ENCODE measurements at places on chromosomes 16 and 17.

DNA sequence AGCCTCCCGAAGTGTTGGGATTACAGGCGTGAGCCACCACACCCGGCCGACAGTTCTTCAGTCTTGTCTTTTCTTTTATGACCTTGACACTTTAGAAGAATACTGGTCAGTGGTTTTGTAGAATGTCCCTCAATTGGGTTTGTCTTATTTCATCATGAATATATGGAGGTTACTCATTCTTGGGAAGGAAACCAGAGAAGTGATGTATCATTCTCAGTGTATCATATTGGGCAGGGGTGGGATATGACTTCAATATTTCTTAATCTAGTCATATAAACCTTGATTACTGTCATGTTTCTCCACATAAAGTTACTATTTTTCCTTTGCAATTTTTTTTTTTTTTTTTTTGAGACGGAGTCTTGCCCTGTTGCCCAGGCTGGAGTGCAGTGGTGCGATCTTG lies 36.9 kb downstream of the SNTB2 start:
- no peak for DNase-seq

DNA sequence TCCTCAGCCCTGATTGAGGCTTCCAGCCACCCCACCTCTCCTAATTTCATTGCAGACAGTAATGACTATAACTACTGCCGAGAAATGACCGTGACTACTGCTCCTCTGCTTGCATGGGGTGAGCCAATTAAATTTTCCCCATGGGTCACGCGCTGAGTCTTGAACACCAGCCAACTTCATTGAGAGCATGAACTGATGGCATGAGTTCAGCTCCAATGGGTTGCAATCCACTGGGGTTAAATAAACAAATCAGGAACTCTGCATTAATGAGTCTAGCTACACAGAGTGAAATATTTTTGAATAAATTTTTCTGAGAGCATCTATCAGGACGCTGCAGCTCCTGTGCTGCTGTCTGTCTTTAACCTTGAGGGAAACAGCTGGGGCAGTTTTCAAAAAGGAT lies 61.6 kb upstream of the CLEC3A start:
- DNase-seq, result no peak

GRCh38 chr17:35011671-35012216 lies 31.4 kb downstream of the LIG3 start:
- DNase-seq, result no peak

- DNase-seq, result peak; percentile 62
These were observed 28.2 kb upstream of the ADGRG1 start for GRCh38 chr16:57600048-57600835.

- peak; percentile 85 for DNase-seq
These were observed at the start of gene RAD51C for GRCh38 chr17:58692239-58693055. TSS of gene RAD51C (plus strand) at chr17:58692602. CDS start at chr17:58692644, 42 bp downstream.

DNA sequence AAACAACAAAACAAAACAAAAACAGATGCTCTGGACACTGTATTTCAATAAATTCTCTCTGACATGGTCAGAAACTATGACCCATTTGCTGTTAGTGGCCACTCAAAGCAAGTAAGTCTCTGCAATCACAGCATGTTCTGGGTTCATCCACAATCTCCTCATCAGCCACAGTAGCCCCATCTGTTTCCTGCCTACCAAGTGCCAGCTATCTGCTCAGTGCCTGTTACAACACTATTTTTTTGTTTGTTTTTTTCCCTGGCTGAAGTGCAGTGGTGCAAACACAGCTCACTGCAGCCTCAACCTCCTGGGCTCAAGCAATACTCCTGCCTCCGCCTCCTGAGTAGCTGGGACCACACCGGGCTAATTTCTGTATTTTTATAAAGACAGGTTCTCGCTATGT lies 137.9 kb downstream of the SOX9 start:
- DNase-seq, result no peak

GRCh38 chr17:7508145-7508544 lies 24.0 kb downstream of the POLR2A start:
- DNase-seq, result no peak

- no peak for DNase-seq
These were observed 3.0 kb downstream of the NUBP2 start for GRCh38 chr16:1785846-1786170.

DNA sequence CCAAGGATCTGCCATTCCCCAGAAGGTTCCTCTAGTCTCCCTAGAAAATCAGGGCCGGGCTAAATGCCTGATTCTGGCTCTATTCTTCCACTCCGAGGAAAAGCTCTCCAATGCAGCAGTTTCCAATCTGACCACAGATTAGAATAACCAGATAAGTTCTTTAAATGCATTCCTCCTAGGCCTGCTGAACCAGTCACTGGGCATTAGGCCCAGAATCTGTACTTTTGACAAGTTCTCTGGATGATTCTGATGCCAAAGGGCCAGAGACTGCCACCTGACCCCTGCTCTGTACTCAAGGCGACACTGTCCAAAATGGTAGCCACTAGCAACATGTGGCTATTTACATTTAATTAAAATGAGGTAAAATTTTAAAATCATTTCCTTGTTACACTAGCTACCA lies 22.3 kb downstream of the MAP3K14 start:
- peak; percentile 55 for DNase-seq

- peak; percentile 33 for DNase-seq
These were observed 5.6 kb upstream of the CIITA start for GRCh38 chr16:10871157-10871991.

- no peak for DNase-seq
These were observed 36.5 kb upstream of the SIAH1 start for GRCh38 chr16:48421741-48422140.

DNA sequence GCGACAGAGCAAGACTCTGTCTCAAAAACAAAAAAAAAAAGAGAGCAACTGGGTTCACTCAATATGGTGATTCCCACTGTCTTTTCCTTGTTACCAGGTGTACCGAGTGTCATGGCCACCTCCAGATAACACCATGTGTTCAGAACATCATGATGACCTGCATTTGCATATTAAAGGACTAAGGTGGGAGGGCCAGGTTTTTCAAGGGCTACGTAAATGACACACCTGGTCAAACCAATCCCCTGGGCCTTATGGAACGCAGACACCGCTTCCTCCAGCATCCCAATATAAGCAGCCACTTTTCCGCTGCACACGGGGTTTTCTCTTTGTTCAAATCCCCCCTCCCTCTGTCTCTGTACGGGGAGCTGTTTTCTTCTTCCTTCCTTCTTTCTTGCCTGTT lies 29.3 kb downstream of the WSCD1 start:
- no peak for DNase-seq

DNA sequence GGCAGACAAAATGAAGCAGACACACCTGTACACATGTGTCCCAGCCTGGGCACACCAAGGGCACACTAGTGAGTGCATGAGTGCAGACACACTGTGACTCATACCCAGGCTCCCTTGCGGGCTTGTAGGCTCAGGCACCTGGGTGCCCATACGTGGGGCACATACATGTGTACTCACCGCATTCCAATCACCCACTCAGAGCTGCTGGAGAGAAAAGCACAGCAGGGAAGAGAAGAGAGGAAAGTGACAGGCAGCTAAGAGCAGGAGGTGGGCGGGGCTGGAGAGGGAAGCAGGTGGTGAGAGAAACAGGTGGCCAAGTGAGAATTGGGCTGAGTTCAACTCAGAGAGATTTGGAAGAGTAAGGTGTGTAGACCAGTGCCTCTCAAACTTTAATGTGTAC lies 54.0 kb downstream of the TMEM132E start:
- no peak for DNase-seq

DNA sequence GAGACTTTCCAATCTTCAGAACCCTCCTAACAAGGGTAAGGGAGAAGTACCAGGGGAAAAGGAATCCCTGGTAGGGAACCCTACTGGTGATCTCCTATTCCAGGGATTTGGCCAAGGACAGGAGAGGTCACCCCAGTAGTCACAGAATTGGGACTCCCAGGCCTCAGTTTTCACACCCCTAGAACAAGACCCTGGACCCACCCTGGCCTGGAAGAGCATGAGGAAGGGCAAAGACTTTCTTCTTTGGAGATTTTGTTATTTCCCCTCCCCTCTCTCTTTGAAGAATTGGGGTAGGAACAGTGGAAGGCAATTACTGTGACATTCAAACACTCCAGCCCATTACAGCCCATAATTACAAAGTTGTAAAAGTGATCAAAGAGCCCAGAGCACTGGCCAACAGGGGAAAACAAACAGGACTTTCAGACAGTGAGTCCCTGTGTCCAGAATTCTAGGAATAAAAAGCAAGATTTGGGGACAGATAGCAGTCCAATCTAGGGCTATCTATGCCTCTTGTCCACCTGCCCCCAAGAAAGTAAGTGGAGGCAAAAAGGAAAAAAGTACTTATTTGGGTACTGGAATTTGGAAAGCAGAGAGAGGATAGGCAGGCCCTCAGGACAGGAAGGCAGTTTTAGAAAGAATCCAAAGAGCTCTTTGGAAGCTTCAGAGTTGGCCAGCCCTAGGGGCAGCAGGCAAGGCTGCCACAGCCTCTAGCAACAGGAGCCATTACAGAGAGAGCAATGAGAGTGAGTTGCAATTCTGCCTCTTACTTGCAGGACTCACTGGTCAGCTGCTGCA lies 13.4 kb upstream of the SUPT4H1 start:
- no peak for DNase-seq

- no peak for DNase-seq
These were observed 635 bp downstream of the SCPEP1 start for GRCh38 chr17:56978441-56979090.

DNA sequence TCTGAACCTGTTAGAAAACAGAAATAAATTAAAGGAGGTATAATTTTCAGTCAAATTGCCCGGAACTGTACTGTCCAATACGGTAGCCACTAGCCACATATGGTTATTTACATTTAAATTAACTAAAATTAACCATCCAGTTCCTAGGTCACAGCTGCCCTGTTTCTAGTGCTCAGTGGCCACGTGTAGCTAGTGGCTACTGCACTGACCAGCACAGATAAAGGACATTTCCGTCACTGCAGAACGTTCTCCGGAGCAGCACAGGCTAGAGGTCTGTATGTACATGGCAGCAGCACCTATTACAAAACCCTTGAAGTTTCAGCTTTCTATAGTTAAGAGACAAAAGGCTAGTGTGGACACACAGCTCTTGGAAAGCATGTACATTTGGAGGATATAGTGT lies 33.7 kb downstream of the CPSF4L start:
- DNase-seq, result no peak

- DNase-seq, result no peak
These were observed 28.2 kb downstream of the SLC39A11 start for GRCh38 chr17:73064084-73064938.

- no peak for DNase-seq
These were observed 93.5 kb downstream of the NPIPB11 start for GRCh38 chr16:29312835-29313558.

DNA sequence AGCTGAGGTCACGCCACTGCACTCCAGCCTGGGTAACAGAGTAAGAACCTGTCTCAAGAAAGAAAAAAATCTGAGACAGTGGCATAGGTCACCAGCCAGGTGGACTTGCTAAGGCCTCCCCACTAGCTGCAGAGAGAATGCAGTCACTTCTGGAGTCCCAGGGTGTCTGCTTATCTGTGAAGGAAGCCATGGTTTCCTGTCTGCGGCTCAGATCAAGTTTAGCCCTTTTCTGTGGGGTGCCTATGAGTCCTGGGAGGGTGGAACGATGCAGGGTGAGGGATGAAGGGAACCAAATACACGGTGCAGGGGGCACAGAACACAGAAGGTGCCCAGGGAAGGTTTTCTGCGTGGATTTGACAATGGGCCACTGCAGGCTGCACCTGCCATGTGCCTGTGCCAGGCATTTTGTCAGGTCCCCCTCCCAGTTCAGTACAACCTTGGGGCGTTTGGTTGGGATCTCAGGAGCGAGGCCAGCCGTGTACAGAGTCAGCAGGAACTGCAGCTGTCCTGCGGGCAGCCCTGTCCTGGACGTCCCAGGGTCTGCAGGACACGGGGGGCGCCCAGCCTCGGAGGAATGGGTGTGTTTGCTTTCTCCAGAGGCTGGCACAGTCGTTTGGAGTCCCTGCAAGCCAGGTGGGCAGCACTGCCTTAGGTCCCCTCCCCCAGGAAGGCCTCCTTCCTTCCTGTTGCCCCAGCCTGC lies 41.8 kb downstream of the RAB11FIP4 start:
- DNase-seq, result no peak

DNA sequence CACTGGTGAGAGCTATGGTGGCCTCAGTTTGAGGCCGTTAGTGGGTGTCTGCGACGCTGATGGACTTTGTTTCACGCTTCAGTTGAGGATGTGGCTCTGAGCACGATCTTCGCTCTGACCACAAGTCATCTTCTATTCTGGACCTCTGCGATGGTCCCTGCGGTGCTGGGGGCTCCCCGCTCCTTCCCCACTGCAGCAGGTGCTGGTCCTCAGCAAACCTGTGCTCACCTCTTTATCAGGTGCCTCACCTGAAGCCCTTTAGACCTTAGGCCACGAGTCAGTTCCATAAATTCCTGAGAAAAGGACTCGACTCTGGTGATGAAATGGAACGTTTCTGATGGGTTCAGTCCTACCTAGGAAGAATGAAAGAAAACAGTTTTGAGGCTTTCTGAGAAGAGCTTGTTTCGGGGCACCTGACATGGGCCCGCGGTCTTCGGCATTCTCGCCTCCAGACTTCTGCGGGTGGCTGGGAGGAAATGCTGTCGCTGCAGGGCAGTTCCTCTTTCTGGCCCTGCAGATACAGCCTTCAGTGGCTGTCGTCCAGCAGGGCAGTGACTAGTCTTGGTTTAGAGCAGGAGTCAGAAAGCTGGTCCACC lies 4.7 kb downstream of the KCTD5 start:
- no peak for DNase-seq

GRCh38 chr16:53446090-53446489 lies 11.8 kb downstream of the RBL2 start:
- DNase-seq, result no peak

- no peak for DNase-seq
These were observed 21.1 kb downstream of the PRMT7 start for GRCh38 chr16:68331879-68332410.

DNA sequence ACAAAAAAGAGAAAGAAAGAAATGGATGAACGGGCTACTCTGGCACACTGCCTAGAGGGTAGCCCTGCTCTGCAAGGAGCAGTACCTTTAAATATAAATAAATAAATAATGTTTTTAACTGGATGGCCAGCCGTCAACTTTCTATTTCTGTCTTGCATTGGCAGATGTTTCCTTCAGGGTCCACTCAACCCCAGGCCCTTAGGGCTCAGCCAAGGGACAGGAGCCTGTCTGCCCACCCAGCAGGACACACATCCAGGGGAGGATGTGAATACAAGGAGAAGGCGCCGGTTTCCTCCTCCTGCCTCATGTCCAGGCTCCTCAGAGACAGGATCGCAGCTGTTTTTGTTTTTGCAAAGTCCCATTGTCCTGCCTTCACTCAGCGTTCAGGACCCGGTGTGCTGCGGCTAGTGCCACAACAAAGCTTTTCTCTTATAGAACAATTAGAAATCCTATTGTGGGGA lies 22.6 kb downstream of the TTYH2 start:
- no peak for DNase-seq

GRCh38 chr16:4651827-4652226 lies 27.2 kb downstream of the MGRN1 start:
- DNase-seq, result no peak
